ENCODE measurements at places on chromosomes 12 and 14.

- DNase-seq = no peak
Measured at GRCh38 chr14:92638266-92638665, 110.2 kb downstream of the LGMN start.

- DNase-seq = no peak
Measured at GRCh38 chr14:42802346-42802745, 1195.7 kb downstream of the LRFN5 start.

DNA sequence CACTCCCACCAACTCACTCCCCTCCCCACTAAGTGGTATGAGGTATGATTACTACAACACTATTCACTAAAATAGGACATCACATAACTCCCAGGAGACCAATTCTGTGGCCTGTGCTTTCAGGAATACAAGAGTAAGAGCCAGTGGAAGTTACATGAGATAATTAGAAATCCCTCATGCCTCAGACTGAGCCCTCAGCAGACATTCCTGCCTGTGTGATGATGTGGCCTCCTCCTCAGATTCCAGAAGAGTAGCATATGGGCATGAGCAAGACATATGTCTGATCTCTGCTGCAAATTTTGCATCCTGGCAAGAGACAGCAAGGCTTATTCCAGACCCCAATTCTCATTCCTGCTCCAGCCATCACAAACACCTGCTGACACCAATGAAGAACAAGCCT is 46.0 kb upstream of the BMP4 start:
- DNase-seq = no peak

DNA sequence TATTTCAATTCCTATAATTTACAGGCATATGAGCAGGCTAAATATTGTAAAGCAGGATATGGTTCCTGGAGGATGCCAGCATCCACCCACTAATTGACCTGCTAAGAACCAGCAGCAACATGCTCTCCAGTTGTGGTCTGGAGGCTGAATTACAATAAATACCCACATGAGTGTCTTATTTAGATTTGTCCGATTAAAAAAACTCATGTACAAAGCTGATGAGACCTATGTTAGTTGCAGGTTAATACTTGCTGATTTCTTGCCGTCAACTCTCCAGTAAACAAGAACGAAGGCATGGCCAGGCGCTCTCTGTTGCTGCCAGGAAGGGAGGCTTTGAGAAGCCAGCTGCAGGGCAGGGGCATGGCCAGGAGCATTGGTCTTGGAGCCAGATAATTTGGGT is 169.3 kb upstream of the PRICKLE1 start:
- DNase-seq = no peak

GRCh38 chr12:95269892-95270291 is 52.3 kb downstream of the VEZT start:
- DNase-seq = no peak

DNA sequence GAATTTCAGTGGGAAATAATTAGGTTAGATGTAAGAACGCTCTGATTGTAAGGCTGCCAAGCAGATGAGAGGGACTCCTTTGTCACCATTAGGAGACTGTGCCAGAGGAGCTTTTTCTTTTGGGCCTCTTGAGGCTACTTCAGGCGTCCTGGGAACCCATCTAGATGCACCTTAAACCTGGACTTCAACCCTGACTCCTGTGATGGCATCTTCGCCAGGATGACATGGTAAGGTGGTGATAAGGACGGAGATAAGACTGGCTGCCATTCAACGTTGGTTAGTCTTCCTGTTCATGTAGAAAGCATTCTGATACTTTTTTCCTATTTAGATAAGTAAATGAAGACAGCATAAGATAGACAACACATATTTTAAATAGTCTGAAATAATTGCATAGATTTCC is 36.3 kb downstream of the STK38L start:
- no peak for DNase-seq

GRCh38 chr12:80494836-80495235 is 50.8 kb downstream of the PTPRQ start:
- DNase-seq = no peak

GRCh38 chr12:74732826-74733225 is 195.2 kb downstream of the ATXN7L3B start:
- DNase-seq = no peak

- no peak for DNase-seq
Measured at GRCh38 chr12:12028668-12029402, 41.9 kb upstream of the BCL2L14 start.

- no peak for DNase-seq
Measured at GRCh38 chr12:108009442-108010070, 119.5 kb upstream of the WSCD2 start.

DNA sequence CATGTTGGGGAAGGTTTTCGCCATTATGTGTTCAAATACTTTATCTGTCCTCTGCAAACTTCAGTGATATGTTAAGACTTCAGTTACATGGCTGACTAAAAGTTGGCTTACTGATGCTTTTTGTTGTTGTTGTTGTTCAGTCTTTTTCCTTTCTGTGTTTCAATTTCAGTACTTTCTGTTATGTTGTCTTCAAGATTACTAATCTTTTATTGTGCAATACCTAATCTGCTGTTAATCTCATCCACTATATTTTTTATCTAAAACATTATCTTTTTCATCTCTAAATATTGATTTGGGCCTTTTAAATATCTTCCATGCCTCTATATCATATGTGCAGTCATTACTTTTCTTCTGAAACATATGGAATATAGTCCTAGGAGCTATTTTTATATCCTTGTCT is 7.0 kb downstream of the CGRRF1 start:
- DNase-seq = no peak

- no peak for DNase-seq
Measured at GRCh38 chr12:66242311-66242710, 53.3 kb downstream of the IRAK3 start.

- DNase-seq = no peak
Measured at GRCh38 chr12:58405363-58405762, 464.0 kb downstream of the ATP23 start.

DNA sequence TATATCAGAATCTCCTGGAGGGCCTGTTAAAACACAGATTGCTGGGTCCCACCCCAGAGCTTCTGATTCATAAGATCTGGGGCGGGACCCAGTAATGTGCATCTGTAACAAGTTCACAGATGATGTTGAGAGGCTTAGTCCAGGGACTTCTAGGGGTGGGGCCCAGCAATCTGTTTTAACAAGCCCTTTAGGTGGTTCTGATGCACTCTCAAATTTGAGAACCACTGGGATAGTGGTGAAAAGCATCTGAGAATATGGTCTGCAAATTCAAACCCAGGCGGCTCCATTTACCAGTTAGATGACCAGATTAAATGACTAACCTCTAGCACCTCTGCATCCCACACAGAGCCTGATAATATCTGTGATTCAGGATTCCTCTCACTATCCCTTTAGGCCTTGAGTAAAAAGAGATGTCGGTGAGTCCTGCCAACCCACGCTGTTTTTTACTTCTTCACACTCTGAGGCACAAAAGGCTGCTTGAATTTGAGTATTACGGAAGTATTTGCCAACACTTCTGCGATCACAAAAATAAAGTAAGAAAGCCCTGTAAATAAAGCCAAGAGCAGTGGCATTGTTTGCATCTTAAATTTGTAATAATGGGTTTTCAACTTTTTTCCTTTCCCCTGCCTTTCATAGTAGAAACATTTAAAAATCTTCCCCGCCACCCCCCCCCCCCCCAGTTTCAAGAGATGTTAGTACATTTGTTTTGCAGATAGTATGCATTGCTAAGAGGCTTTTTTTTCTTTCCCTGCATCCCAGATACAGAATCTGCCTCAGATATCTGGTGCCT is 1.8 kb upstream of the FRS2 start:
- DNase-seq = no peak

GRCh38 chr12:49538510-49539403 is at the start of gene KCNH3:
KCNH3 (plus strand) TSS chr12:49539030; CDS start chr12:49539417, 387 bp downstream.
- peak; percentile 93 for DNase-seq

DNA sequence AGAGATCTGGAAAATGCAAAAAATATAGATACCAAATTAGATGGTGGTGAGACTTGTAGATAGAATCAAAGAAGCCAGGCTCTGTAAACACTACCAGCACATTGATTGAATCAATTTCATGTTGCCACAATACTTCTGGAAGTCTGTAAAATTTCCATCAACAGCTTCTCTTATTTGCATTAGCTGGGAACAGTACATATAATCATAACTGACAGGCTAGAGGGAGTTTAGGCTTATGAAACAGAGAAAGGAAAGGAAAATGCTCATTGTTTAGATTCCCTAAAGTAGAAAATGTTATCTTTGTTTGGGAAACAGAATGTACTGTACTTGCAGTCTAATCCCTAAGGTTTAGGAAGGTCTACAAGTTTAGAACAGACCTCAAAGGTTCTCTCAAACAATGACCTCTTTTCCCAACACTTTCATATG is 335.2 kb downstream of the CEP128 start:
- DNase-seq = no peak

- DNase-seq = no peak
Measured at GRCh38 chr14:35986219-35986573, 160.1 kb downstream of the BRMS1L start.

DNA sequence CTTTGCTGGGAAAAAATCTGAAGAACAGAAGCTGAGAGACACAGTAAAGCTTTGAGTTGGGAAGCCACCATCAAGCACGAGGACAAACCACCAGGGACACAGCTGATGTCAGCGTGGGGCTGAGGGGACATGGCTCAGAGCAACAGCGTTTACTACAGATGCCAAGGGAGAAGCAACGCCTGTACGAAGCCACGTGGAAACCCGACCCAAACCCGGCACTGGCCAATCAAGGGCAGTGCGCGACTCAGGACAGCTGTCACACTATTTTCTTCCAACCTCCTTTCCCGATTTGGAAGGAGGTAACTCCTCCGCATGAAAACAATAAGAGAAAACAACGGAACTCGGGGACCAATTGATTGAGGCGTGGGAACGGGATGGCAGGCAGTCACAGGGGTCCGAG is 20.2 kb upstream of the CHGA start:
- no peak for DNase-seq

DNA sequence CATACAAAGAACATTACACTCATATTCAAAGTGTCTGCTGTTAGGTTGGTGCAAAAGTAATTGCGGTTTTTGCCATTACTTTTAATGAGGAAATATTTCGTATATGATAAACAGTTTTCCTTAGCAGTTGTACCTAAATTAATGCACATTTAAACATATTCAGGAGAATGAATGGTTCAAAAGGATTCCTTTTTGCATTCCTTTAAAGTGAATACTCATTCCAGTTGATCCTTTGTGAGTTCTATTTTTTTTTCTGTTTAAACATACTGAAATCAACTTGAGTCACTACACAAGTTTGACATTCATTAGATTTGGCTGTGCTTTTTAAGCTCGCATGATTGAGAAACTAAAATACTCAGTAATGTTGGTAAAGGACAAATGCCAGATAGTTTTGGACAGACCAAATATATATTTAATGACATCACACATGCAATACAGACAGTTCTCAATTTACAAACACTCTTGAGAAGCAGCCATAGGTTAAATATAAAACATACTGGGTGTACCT is 13.8 kb upstream of the SLC38A2 start:
- DNase-seq = no peak

DNA sequence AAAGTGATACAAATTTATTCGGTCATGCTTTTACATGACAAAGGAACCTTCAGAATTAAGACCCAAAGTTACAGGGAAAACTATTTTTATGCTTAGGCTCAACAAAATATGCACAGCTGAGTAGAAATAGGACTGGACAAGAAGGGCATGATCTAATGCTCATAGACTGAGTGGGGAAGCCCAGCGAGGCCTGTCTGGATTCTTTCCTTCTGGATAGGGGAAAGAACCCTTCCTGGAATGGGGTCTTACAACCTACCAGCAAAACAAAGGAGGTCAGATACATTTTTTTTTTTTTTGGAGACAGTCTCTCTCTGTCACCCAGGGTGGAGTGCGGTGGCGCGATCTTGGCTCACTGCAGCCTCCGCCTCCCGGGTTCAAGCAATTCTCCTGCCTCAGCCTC is 2.2 kb upstream of the DDX55 start:
- no peak for DNase-seq

GRCh38 chr14:54579621-54580020 is 12.7 kb downstream of the SAMD4A start:
- no peak for DNase-seq

GRCh38 chr12:123250471-123251383 is 17.5 kb downstream of the MTRFR start:
- no peak for DNase-seq

GRCh38 chr14:89428173-89428523 is 11.1 kb upstream of the FOXN3 start:
- DNase-seq = no peak

DNA sequence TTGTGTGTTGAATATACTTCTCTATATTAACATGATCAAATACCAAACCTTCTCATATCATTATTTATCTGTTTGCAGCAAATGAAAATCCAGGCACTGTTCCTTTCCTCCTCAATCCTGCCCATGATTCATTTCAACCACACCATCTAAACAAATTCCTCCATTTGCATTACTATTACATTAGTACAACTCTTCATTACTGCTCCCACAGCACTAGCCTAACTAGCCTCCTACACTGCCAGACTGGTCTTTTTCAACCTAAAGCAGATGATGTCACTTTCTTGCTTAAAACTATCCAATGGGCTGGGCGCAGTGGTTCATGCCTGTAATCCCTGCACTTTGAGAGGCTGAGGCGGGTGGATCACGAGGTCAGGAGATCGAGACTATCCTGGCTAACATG is 117.3 kb upstream of the MYF6 start:
- no peak for DNase-seq

GRCh38 chr12:54587315-54587873 is 1.1 kb downstream of the PPP1R1A start:
- DNase-seq = no peak

DNA sequence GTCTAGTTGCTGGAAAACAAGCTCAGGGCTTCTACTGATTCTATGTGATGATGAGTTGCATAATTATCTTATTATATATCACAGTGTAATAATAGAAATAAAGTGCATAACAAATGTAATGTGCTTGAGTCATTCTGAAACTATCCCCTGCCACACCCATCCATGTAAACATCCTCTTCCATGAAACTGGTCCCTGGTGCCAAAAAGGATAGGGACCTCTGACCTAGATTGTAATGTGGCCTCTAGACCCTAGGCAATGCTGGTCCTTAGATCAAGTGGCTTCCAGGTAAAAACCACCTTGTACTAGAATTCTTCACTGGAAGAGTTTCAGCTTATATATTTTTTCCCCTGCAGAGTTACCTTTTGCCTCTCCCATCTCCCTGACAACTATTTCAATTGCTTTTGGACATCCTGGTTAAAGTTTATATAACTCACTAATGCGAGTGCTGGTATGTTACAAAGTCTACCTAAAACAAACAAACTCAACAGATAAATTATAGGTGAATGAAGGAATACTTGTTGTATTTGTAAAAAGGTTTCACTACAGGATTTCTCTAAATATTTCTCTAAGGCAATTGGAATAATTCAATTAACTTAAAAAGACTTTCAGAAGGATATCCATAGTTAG is 462.5 kb downstream of the NAV3 start:
- no peak for DNase-seq

- DNase-seq = no peak
Measured at GRCh38 chr14:70917633-70918032, 10.4 kb downstream of the PCNX1 start.

DNA sequence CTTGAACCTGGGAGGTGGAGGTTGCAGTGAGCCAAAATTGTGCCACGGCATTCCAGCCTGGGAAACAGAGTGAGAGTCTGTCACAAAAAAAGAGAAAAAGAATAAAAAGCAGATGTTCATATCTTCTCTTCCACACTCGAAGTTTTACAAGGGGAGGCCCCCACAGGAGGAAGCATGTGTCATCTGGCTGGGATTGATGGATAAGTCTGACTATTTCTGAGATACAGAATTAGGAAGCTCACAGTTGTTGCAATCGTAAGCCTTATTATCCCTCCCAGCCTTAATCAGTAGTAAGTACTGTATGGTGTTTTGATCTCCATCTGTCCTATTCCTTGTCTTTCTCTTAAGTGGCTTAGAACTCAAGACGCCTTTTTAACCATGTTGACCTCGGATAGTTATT is 31.9 kb upstream of the RASSF8 start:
- DNase-seq = no peak

GRCh38 chr14:51846631-51847488 is 13.6 kb upstream of the GNG2 start:
- peak; percentile 85 for DNase-seq
